HS-5 (cell line): ENCODE measurements at places on chromosomes 12 and 14.

GRCh38 chr12:114399664-114400211, 6.2 kb downstream of the TBX5 start:
- no peak for DNase-seq

DNA sequence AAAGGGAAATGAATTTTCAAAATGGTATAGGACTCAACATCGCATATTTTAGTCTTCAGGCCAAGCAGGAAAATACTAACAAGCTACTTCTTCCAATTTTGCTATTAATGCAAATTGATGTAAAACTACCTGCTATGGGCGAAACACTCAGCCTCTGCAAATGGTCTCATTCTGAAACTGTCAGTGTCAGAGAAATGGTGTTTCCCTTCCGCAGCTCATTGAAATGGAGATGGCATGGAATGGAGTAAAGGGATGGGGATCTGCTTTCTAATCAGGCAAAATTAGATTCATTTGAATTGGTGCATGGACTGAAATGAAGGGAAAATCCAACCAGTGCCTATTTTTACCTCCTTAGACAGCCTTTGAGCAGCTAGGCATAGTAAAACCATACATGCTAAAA, 80.4 kb upstream of the EEA1 start:
- no peak for DNase-seq

DNA sequence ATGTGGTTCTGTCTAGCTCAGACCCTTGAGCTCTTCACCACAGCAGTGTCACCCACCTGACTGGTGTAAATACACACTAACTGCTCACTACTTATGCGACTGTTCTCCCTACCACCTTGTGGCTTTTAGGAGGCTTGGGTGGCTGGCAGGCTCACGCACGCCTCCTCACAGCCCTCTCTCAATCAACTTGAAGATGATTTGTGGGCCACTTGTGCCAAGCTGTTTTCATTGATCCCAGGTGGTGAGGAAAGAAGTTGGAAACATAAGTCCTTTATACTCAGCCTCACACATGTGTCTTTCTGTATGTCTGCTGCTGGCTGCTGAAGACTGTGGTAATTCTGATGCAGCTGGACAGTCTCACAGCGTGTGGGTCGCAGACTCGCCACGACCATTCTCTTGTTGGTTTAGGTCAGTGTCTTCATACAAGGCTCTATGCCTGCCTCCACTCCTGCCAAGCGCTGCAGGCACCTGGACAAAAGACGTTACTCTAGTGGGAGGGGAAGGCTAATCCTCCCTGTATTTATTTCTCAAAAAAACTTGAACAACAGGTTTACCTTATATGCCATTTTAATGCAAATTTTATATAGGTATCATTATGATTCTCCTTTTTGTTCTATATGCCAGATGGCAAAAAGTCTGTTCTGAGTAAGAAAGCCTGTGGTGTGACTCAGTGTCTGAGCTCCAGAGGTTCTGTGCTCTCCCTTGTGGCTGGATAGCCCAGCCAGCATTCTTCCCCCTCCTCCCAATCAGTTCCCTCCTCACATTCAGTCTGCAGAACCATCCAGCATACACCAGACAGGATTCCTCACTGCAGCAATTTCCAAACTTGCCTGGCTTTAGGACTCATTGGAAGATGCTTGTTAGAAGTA, 115.6 kb downstream of the DIP2B start:
- no peak for DNase-seq

DNA sequence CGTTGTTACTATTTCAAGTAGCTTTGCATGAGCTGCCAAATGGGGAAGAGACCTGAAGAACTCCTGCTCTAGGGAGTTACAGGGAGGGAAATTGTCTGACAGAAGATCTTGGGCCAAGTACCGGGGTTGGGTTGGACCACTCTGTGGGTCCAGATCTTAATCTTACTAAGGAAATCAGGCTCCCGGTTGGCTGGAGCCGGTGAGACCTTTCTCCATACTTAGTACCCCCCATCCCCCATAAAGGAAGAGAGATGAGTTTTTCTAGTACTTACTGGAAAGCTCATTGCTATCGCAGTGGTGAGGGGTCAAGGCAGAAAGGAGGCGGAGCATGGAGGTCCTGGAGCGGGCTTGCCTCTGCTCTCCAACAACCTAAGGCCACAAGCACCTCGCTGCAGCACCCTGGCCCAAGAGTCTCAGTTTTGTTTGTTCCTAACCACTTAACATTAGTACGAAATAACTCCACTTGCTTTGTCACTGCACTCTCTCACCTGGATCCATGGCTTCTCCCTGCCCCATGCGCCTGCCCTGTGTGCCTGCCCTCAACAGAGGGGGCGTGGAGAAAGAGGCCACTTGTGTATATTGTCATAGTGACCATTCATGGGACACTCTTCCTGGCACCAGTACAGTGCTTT, 6.8 kb upstream of the UNC119B start:
- no peak for DNase-seq

- DNase-seq = peak; percentile 35
Measured at GRCh38 chr12:100913872-100914592, 119.5 kb downstream of the ANO4 start.

GRCh38 chr12:4353785-4354208, 25.7 kb downstream of the FGF23 start:
- DNase-seq = no peak

DNA sequence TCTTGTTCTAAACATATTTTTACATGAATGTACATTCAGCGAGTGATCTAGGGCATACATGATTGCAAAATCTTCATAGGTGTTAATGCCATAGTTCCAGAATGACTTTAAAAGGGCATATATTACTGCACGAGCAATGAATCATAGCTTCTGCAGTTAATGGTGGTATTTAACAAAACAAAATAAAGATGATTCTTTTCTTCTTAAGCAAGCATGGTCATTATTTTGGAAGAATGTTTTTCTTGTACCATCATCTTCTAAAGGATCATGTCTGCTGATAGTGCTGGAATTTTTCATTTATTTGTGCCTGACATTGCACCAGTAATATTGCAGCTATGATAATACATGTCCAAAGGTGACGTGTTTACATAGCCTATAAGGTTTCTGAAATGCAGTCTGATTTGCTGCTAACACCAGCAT, 388.6 kb downstream of the CCDC91 start:
- DNase-seq = no peak

GRCh38 chr12:116325336-116325664, 47.8 kb upstream of the MED13L start:
- no peak for DNase-seq

GRCh38 chr14:28767030-28767852, 654 bp downstream of the FOXG1 start:
- no peak for DNase-seq

GRCh38 chr14:22610931-22611330, 12.8 kb downstream of the ABHD4 start:
- no peak for DNase-seq

GRCh38 chr12:130826151-130826801, 12.8 kb downstream of the STX2 start:
- DNase-seq = peak; percentile 50

DNA sequence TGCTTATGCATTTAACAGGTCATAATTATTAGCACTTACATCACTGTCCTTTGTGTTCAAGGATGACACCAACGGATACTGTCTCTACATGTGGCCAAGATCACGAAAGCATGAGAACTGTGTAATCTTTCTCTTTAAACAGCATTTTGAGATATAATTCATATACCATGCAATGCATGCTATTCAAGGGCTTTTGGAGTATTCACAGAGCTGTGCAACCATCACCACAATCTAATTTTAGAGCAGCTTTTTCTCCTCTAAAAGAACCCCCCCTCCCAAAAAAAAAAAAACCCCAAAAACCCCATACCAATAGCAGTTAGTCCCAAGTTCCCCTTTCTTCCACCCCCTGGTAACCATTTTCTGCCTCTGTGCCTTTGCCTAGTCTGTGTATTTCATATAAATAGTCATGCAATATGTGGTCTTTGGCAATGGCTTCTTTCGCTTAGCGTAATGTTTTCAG, 60.6 kb downstream of the SPRING1 start:
- no peak for DNase-seq

DNA sequence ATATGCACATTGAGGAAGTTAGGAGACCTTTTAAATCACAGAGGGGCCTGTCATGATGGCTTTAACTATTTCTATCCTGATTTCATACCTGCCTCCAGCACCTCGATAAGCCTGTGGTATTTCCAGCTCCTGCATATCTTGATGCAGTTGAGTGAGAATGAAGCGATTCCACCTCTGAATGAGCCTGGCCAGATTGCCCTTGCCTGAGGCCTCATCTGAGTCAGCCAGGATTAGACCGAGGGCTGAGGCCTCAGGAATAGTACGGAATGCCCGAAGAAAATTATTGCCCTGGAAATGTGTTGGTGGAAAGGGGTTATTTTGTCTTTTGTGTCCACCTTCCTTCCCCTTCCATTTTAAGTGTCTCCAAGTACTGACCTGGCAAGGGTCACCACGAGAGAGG, 8.4 kb upstream of the CNPY2 start:
- DNase-seq = no peak

- no peak for DNase-seq
Measured at GRCh38 chr14:33917661-33918060, 33.2 kb downstream of the EGLN3 start.

- DNase-seq = no peak
Measured at GRCh38 chr14:70896981-70897380, 10.3 kb upstream of the PCNX1 start.

GRCh38 chr14:88856786-88857366, 32.4 kb downstream of the TTC8 start:
- no peak for DNase-seq

- no peak for DNase-seq
Measured at GRCh38 chr14:68972507-68973218, 6.4 kb downstream of the ACTN1 start.

GRCh38 chr12:32264961-32265360, 134.4 kb upstream of the FGD4 start:
- DNase-seq = no peak

- DNase-seq = no peak
Measured at GRCh38 chr12:128908254-128908653, 55.0 kb downstream of the GLT1D1 start.

DNA sequence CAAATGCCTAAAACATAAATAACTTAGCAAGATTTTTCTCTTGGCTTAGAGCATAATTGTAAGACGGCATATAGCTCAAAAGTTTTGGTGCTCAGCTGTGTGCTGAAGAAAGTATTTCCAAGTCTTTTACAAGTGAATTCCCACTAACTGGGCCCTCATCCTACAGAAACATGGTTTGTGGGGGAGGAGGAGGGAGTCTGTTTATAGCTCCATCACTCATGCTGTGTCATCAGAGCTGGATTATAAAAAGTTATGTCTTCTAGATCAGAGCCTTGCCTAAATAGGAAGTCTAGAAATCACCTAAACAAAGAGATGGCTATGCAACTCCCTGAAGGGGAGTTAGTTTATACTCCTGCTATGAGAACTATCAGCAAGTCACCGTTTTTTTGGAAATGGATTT, 65.9 kb upstream of the OTOGL start:
- DNase-seq = peak; percentile 44

GRCh38 chr12:58369576-58369975, 428.2 kb downstream of the ATP23 start:
- no peak for DNase-seq

- DNase-seq = no peak
Measured at GRCh38 chr14:102396521-102396920, 33.8 kb downstream of the TECPR2 start.

DNA sequence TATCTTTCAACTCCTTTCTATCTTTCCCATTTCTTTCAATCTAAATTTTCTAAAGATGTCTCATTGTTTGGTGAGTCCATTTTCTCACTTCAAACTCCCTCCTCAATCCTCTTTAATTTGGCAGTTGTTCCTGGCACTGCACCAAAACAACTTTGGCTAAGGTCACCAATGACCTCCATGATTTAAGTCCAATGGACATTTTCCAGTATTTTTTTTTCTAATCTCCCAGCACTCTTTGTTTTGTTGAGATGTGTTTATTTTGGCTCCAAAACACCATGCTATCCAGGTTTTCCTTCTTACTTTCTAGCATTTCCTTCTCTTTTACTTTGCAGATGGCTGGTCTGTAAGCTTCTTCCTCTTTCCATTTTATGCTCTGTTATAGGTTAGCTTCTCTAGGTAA, 42.5 kb upstream of the OTOGL start:
- DNase-seq = no peak

GRCh38 chr14:39276005-39276404, 42.3 kb downstream of the MIA2 start:
- DNase-seq = no peak

DNA sequence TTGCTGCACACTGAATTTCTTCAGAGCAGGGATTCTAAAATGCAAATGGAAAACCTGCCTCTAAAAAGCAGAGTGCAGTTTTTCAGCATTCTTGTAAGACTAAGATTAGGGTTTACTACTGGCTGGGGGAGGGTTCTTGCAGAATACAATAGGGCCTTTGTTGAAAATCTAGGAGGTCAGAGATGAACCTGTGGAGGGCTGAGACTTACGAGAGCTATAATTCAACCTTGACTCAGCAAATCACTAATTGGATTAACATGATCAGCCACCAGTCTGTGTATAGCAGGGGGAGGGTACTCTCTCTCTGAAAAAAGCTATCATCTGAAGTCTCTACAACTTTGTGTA, 92.6 kb upstream of the HIF1A start:
- no peak for DNase-seq

- DNase-seq = no peak
Measured at GRCh38 chr12:74415633-74416032, 122.0 kb upstream of the ATXN7L3B start.

DNA sequence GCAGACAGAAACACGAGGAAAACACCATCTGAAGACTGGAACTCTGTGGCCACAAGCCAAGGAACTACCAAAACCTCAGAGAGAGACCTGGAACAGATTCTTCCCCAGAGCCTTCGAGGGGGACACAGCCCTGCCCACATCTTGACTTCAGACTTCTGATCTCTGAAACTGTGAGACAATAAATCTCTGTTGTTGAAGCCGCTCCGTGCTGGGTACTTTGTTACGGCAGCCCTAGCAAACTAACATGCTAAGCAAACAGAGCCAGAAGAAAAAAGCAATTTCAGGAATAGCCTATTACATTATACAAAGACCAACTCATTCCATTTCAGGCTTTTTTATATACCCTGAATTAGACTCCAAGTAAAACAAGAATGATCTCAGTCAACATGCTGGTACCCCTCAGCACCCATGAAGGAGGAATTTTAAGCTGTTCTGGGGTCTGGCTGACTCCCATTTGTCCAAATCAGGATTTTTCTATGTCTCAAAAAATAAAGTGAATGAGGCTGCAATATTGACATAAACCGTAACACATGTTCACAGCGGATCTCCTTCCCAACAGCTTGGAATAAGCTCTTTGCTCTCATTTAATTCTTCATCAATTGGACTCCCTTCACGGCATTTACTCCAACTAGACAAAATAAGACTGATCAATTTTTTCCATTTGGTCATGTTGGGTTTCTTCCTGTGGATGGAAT, 190.1 kb downstream of the FOXN3 start:
- no peak for DNase-seq

GRCh38 chr12:53096759-53097158, 708 bp upstream of the IGFBP6 start:
- no peak for DNase-seq

DNA sequence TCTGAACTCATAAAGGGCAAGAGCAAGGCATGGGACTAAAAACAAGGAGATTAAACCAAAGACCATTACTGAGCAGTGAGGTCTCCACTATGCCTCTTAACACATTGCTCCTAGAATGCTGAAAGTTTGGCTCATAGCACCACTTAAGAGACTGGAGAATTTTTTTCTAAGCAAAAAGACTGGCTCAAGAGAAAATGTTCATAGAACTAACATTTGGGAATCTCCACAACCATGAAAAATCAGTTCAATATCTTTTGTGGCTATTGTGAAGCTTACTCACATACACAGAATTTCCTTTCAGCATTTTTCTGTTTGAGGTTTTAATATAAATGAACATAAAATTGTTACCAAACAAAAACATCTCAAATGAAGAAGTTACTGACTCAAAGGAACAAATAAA, 255.8 kb downstream of the CCDC91 start:
- DNase-seq = no peak
